ENCODE measurements at places on chromosomes 1 and 21.

DNA sequence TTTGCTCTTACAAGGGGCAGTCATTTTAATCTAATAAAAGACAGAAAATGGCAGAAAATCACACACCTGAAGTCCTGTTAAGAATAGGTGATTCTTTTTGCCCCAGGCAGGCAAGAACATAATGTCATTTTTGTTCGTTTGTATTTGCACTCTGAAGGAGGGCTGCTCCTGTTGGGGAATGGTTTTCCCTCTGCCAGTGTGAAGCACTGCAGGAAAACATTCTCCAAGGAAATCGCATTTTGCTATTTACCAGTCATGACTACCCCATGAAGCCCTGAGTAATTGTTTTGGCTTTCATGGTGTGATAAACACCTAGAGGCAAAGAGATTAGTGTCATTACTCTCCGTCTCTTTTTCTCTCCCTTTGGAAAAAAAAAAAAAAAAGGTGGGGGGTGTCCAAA, 345.5 kb downstream of the NTNG1 start:
- DNase-seq: no peak

- no peak for DNase-seq
Measured at GRCh38 chr1:179803104-179803503, 60.0 kb downstream of the FAM163A start.

DNA sequence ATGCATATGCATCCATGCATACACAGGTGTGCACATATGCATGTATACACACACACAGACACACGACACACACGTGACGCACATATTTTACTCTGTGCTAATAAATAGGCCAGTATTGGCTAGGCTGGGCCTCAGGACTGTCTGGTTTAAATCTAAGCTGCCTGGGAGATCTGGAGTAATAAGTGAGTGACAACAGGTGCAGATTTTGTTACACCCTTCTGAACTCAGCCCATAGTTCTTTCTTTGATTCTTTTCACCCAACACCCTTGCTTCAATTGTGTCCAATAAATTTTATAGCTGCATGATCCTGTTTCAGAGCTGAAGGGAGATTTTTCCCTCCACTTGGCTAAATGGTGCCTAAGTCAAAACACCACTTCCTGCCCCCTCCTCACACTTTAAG, 132.8 kb downstream of the FGGY start:
- no peak for DNase-seq

GRCh38 chr1:66556161-66556611, 22.2 kb downstream of the SGIP1 start:
- no peak for DNase-seq

GRCh38 chr1:12508849-12509248, 109.2 kb downstream of the DHRS3 start:
- DNase-seq: no peak
